Pericardium fibroblast (primary cell): ENCODE measurements at places on chromosomes 6 and 20. TPM values are rescaled to one million over a fixed set of nuclear protein-coding genes. Genes with fewer than 3 reads are reported as not detected.

The GSTA3 gene
- total RNA-seq = not detected in 2 replicates

The ANGPT4 gene
- under 0.01 and 0.17 TPM in 2 replicates for total RNA-seq

The ANKRD60 gene
- not detected in 2 replicates for total RNA-seq

The TBXT gene
- not detected in 2 replicates for total RNA-seq

The OXT gene
- total RNA-seq = not detected in 2 replicates

The RAB44 gene
- total RNA-seq = not detected in 2 replicates

The TRDN gene
- total RNA-seq = not detected in 2 replicates

The MEP1A gene
- total RNA-seq = not detected in 2 replicates

The HMGN3 gene
- total RNA-seq = 54.2 and 97.3 TPM in 2 replicates

The RAMACL gene
- total RNA-seq = 0.17 and 0.23 TPM in 2 replicates

The BCAS4 gene
- 5.6 and 8.2 TPM in 2 replicates for total RNA-seq

The VGLL2 gene
- 0.17 TPM in 1 of 2 replicates, not detected in the other for total RNA-seq

The SLC35D3 gene
- not detected in 2 replicates for total RNA-seq

The SLPI gene
- total RNA-seq = 1.7 and 19.5 TPM in 2 replicates

The ZNF334 gene
- 2.0 and 5.4 TPM in 2 replicates for total RNA-seq

The GCM1 gene
- not detected in 2 replicates for total RNA-seq

The RSPO4 gene
- total RNA-seq = not detected in 2 replicates

The PROKR2 gene
- total RNA-seq = not detected in 2 replicates

The EIF6 gene
- 83.6 and 107 TPM in 2 replicates for total RNA-seq

The C6orf58 gene
- total RNA-seq = 0.35 TPM in 1 of 2 replicates, not detected in the other

The HLA-DQA1 gene
- total RNA-seq = not detected in 2 replicates

The SLC44A4 gene
- 0.51 TPM in 1 of 2 replicates, not detected in the other for total RNA-seq

The RIN2 gene
- 26.8 and 34.2 TPM in 2 replicates for total RNA-seq

The TGM2 gene
- total RNA-seq = 25.2 and 150 TPM in 2 replicates

The SEMG1 gene
- total RNA-seq = not detected in 2 replicates

The OVOL2 gene
- not detected in 2 replicates for total RNA-seq

The ERVFRD-1 gene
- not detected in 2 replicates for total RNA-seq

The MEI4 gene
- total RNA-seq = not detected in 2 replicates

The RBBP8NL gene
- not detected in 2 replicates for total RNA-seq

The HRH3 gene
- not detected in 2 replicates for total RNA-seq

The MGME1 gene
- 1.5 and 6.0 TPM in 2 replicates for total RNA-seq

The SRSF12 gene
- 0.51 and 0.58 TPM in 2 replicates for total RNA-seq

The FNDC11 gene
- 0.12 and 0.85 TPM in 2 replicates for total RNA-seq

The SMOC2 gene
- total RNA-seq = 2.9 and 4.9 TPM in 2 replicates

The ULBP2 gene
- total RNA-seq = 0.94 and 4.8 TPM in 2 replicates

The TTBK1 gene
- not detected in 2 replicates for total RNA-seq

The SLC17A9 gene
- 2.0 and 5.0 TPM in 2 replicates for total RNA-seq

The RWDD2A gene
- total RNA-seq = 2.8 and 3.2 TPM in 2 replicates

The PSMB9 gene
- 11.1 and 18.1 TPM in 2 replicates for total RNA-seq

The EFCAB8 gene
- under 0.01 TPM in 1 of 2 replicates, not detected in the other for total RNA-seq

The VEGFA gene
- total RNA-seq = 134 and 143 TPM in 2 replicates

The BTNL2 gene
- total RNA-seq = not detected in 2 replicates

The GNAS-AS1 gene
- 0.47 TPM in 1 of 2 replicates, not detected in the other for total RNA-seq

The ELOVL2 gene
- 0.09 and 3.5 TPM in 2 replicates for total RNA-seq

The PAK5 gene
- total RNA-seq = not detected in 2 replicates
